ENCODE measurements at places on chromosomes 1 and 21.

DNA sequence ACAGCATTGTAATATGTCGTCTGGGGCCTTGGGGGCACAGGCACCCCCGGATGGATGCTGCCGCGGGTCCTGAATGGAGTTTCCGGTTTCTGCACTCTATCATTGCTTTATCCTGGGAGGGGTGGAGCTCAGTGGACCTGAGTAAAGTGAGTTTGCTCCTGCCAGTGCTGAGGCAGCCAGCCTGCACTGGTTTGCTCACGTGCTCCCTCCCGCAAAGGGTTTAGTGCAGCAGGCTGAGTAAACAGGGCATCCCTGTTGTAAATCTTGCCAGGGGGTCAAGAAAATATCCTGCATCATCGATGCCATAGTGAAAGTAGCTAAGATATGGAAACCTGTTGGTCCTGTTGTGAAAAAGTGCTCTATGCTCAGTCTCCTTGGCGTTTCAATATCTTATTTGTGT lies 85.6 kb upstream of the BRINP3 start:
- H3K27me3 ChIP-seq, result no peaks in the 10 kb centered on the region
- H3K4me3 ChIP-seq, result no peak overlapping the region
- no peak for DNase-seq
- no peak overlapping the region for H3K27ac ChIP-seq
- H3K36me3 ChIP-seq, result no peaks in the 10 kb centered on the region

GRCh38 chr1:87684194-87684593 lies 355.5 kb downstream of the LMO4 start:
- peak; percentile 18 for DNase-seq
- peaks cover 50% of the 10 kb centered on the region for H3K4me1 ChIP-seq
- no peaks in the 10 kb centered on the region for H3K36me3 ChIP-seq
- peak overlapping the region; percentile 81 for H3K4me3 ChIP-seq
- H3K27ac ChIP-seq, result peak overlapping the region; percentile 97

- H3K4me1 ChIP-seq, result no peaks in the 10 kb centered on the region
- no peak overlapping the region for H3K4me3 ChIP-seq
- H3K36me3 ChIP-seq, result peaks cover 7% of the 10 kb centered on the region
- H3K27ac ChIP-seq, result no peak overlapping the region
Observed at GRCh38 chr1:22944346-22945055, 28.2 kb downstream of the LACTBL1 start.

- no peak for DNase-seq
- H3K4me1 ChIP-seq, result peaks cover 12% of the 10 kb centered on the region
- H3K4me3 ChIP-seq, result no peak overlapping the region
- H3K27ac ChIP-seq, result no peak overlapping the region
- H3K36me3 ChIP-seq, result no peaks in the 10 kb centered on the region
Observed at GRCh38 chr1:3690282-3691065, 38.2 kb downstream of the TP73 start.

DNA sequence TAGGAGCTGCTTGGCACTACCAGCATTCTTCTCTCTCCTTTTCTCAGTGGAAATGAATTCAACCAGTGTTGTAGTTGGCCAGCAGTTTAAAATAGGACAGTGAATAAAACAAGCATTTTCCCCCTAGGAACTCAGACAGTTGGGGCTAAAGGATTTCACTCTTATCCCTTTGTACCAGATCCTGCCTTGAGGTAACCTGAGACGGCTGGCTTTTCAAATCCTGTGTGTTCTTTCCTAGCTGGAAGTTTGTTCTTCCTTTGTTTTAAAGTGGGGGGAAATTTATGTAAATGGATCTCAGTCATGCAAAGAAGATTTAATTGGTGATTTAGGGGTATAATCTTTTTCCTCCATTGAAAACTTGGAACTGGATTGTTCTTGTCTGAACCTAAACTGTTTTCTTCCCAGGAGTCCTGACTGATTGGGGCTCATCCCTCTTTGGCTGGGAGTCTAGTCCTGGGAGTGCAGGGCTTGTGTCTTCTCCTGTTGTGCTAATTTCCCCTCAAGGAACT lies 23.3 kb downstream of the ZP4 start:
- H3K36me3 ChIP-seq, result no peaks in the 10 kb centered on the region
- DNase-seq, result no peak
- H3K4me1 ChIP-seq, result peaks cover 19% of the 10 kb centered on the region
- H3K27ac ChIP-seq, result no peak overlapping the region
- H3K4me3 ChIP-seq, result no peak overlapping the region
- H3K27me3 ChIP-seq, result peaks cover 3% of the 10 kb centered on the region

DNA sequence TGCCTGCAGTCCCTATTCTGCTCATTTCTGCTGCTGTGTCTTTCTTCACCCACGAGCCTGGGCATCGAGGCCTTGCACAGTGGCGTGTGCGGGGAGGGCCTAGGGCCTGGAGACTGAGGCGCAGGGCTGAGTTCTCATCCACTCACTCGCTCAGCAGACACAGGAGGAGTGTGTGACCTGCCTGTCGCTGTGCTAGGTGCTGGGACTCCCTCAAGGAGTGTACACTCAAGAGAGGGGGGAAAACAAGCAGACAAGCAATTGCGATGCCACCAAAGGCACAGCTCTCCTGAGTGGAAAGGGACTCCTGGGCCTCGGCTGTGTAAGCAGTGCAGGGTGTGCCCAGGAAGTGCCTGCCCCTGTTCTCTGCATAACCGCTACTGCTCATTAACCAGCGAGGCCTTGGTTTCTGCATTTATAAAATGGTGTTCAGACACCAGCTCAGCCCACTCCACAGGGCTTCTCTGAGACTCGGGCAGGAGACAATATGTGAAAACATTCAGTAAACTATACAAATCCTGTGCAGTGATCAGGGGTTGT lies 4.2 kb downstream of the RD3 start:
- H3K27ac ChIP-seq, result peak overlapping the region; percentile 54
- H3K27me3 ChIP-seq, result peaks cover 10% of the 10 kb centered on the region
- no peaks in the 10 kb centered on the region for H3K36me3 ChIP-seq

DNA sequence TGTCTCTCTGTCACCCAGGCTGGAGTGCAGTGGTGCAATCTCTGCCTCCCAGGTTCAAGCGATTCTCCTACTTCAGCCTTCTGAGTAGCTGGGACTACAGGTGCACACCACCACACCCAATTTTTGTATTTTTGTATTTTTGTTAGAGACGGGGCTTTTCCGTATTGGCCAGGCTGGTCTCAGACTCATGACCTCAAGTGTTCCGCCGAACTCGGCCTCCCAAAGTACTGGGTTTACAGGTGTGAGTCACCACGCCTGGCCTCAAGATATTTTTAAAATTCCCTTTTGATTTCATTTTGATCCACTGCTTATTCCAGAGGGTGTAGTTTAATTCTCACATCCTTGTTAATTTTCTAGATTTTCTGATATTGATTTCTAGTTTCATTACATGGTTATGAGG lies 3.8 kb downstream of the IFI44L start:
- H3K27me3 ChIP-seq, result peaks cover 7% of the 10 kb centered on the region
- H3K27ac ChIP-seq, result no peak overlapping the region
- no peaks in the 10 kb centered on the region for H3K36me3 ChIP-seq
- peaks cover 6% of the 10 kb centered on the region for H3K4me1 ChIP-seq
- H3K4me3 ChIP-seq, result no peak overlapping the region

GRCh38 chr1:243855616-243856318 lies 5.7 kb upstream of the AKT3 start:
- peaks cover 16% of the 10 kb centered on the region for H3K4me1 ChIP-seq
- no peak for DNase-seq
- H3K36me3 ChIP-seq, result no peaks in the 10 kb centered on the region

- H3K36me3 ChIP-seq, result peaks cover 4% of the 10 kb centered on the region
- no peak overlapping the region for H3K27ac ChIP-seq
- DNase-seq, result no peak
- peaks cover 4% of the 10 kb centered on the region for H3K4me1 ChIP-seq
- no peak overlapping the region for H3K4me3 ChIP-seq
- peaks cover 9% of the 10 kb centered on the region for H3K27me3 ChIP-seq
Observed at GRCh38 chr1:155607708-155608107, 2.3 kb upstream of the MSTO1 start.

DNA sequence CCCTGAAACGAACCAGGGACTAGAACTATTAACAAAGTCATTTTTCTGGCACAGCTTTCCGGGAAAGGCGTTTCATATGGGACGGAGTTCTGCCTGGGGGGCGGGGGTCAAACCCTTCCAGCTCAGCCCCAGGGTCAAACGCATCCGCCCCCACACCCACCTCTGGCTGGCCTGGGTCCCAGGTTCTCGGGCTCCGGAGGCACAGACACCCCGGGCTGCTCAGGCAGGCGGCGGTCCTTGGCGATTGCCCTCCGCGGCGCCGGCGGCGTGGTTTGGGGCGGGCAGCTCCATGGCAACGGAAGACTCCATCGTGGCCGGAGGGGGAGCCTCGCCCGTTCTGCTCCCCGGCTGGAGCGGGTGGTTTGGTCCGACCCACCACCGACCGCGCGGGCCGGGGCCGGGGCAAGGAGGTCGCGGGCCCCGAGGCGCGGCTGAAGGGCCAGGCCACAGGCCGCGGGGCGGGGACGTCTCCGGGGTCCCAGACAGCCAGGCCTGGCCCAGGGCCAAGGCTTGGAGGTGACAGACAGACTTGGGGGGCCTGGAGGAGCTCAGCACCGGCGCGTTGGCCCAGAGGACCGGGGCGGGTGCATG lies at the start of gene CFAP74:
CFAP74 (minus strand) TSS at position 246 of the 591 bp plus-strand sequence. CDS start 12,830 bp downstream, outside the sequence.
- H3K4me1 ChIP-seq, result peaks cover 30% of the 10 kb centered on the region
- peak; percentile 94 for DNase-seq
- no peak within 1 kb of the TSS for H3K27ac ChIP-seq
- peak within 1 kb of the TSS; percentile 47 for H3K4me3 ChIP-seq
- peaks cover 27% of the 10 kb centered on the region for H3K27me3 ChIP-seq
- H3K36me3 ChIP-seq, result no peaks in the 10 kb centered on the region

DNA sequence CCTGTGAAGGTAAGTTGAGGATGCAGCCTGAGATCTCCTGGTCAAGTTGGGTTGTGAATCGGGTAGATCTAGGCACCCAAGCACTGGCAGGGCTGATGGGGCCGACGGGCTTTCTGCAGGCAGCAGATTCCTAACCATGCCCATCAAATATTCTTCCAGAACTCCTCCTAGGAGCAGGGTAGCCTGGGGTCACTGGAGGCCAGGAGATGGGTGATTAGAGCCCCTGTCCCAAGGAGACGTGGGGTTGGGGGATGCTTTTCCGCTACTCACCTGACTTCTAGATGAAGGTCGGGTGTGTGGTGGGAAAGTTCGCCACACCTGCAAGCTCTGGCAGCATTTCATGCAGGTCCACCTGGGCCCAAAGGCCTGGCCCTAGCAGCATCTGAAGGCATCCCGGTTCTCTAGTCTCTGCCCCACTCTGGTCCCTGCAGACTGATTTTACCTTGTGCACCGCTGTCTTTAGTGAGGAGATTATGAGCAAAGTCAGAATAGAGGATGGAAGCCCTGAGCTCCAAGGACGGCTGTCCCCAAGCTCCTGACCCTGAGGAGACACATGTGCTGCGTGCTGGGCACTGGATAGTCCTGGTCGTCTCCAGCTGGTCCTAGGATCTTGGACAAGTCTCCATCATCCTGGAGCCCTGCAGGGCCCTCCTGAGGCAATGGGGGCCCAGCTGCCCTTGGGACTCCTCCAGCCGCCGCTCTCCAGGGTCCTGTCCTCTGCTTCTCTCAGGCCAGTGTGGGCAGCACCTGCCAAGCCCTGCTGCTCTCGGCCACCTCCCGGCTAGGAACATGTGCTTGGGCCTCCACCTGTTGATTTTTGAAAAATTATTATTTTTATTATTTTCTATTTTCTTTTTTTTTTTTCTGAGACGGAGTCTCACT lies 21.8 kb upstream of the C2CD2 start:
- peaks cover 5% of the 10 kb centered on the region for H3K36me3 ChIP-seq
- H3K4me3 ChIP-seq, result no peak overlapping the region
- peaks cover 22% of the 10 kb centered on the region for H3K4me1 ChIP-seq
- peak; percentile 56 for DNase-seq

DNA sequence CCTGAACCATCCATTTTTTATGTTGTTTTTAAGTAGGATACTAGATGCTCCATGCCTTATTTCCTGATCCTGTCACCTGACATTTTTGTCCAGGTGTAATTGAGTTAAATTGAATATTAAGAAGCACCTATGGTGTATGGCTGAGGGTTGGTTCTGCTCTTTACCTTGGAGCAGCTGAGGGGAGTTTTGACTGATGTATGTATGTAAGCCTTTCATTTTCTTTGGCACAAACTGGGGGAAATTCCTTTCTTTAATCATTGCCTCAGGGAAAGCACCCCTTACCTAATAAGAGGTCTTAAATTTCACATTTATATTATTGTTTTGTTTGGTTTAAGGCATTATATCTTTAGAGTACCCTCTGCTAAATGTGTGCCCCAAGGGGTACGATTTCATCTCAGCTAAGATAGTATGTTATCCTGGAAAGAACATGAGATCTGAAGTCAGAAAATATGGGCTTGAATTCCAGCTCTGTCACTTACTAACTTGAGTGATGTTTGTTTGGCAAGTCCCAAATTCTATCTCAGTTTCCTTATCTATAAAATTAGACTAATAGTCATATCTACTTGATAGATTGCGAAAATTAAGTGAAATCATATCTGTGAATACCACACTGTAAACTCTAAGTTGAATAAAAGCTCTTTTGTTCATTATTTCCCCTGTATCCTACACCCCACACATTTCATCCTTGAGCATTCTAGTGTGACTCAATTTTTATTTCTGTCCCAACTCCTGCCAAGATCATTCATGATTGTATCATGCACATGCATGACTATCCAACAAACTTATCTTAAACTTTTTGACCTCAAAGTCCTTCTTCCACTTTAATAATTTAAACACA lies 57.7 kb upstream of the NUF2 start:
- no peaks in the 10 kb centered on the region for H3K36me3 ChIP-seq
- no peak for DNase-seq
- H3K4me1 ChIP-seq, result no peaks in the 10 kb centered on the region
- no peak overlapping the region for H3K27ac ChIP-seq
- H3K4me3 ChIP-seq, result no peak overlapping the region
- H3K27me3 ChIP-seq, result no peaks in the 10 kb centered on the region

GRCh38 chr1:193700710-193701355 lies 514.4 kb upstream of the B3GALT2 start:
- H3K4me1 ChIP-seq, result no peaks in the 10 kb centered on the region
- H3K4me3 ChIP-seq, result no peak overlapping the region
- no peaks in the 10 kb centered on the region for H3K36me3 ChIP-seq
- H3K27me3 ChIP-seq, result no peaks in the 10 kb centered on the region
- DNase-seq, result no peak

DNA sequence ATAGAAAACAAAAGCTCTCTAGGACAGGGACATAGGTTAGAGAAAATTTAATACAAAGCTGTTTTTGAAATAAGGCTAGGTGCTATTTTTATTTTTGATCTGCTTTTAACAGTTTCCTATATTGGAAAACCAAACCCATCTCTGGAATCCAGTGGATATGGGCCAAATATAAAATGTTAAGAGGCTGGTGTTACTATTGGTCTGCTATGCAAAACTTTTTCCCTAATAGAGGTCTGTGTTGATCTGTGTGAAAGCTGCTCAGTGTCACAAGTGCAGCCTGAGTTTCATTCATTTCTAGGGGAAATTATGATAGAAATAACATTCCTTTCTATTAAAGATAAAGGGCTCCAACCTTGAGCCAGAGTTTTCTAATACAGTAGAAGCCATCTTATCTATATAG lies 116.4 kb downstream of the OLFML2B start:
- peaks cover 20% of the 10 kb centered on the region for H3K4me1 ChIP-seq
- no peaks in the 10 kb centered on the region for H3K36me3 ChIP-seq
- H3K27me3 ChIP-seq, result no peaks in the 10 kb centered on the region

DNA sequence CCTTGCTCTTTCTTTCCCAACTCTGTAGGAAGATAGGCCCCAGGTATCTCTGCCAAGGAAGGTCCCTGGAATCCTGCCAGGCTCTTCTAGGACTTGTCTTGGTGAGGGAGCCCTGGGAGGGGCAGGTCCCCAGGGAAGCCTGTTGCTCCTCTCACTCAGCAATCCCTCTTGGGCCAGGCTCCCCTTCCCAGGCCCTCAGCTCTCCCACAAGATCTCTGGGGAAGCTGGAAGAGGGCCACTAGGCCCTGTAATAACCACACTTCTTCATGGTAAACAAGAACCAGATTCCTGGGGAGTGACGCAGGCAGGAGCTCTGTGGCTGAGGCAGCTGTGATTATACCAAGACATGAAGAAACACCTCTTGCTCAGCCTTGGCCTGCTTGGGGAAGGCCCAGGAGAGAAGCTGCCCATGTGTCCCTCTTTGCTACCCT lies 9.9 kb upstream of the MAPKAPK2 start:
- H3K27ac ChIP-seq, result no peak overlapping the region
- no peaks in the 10 kb centered on the region for H3K36me3 ChIP-seq
- H3K27me3 ChIP-seq, result peaks cover 18% of the 10 kb centered on the region
- no peak overlapping the region for H3K4me3 ChIP-seq
